ENCODE measurements at places on chromosomes 4 and X. TPM values are rescaled to one million over a fixed set of nuclear protein-coding genes. Genes with fewer than 3 reads are reported as not detected.

Gene OTUD6A
- not detected for total RNA-seq

Gene OTC
- 0.63 TPM for total RNA-seq

Gene NPY1R
- total RNA-seq: 5.1 TPM

Gene BMP3
- total RNA-seq: 19.1 TPM

Gene CTAG1B
- not detected for total RNA-seq

Gene TRIM75
- not detected for total RNA-seq

Gene RTL3
- 0.95 TPM for total RNA-seq

Gene XG
- total RNA-seq: 0.58 TPM

Gene WNK3
- total RNA-seq: 8.7 TPM

Gene GAGE12J
- not detected for total RNA-seq

Gene PAK3
- 6.9 TPM for total RNA-seq

Gene FAM9C
- total RNA-seq: 0.05 TPM

Gene CFI
- 52.0 TPM for total RNA-seq

Gene GLOD5
- not detected for total RNA-seq

Gene CRLF2
- total RNA-seq: 0.48 TPM

Gene SPANXN4
- not detected for total RNA-seq

Gene CXCL3
- not detected for total RNA-seq

Gene MAGEA12
- not detected for total RNA-seq

Gene ADRA2C
- total RNA-seq: 1.1 TPM

Gene EFNB1
- total RNA-seq: 30.5 TPM

Gene ITGB1BP2
- total RNA-seq: 19.6 TPM

Gene XPNPEP2
- 4.7 TPM for total RNA-seq

Gene CDS1
- total RNA-seq: 5.3 TPM

Gene RPA4
- total RNA-seq: 4.5 TPM

Gene ATP1B4
- 9.9 TPM for total RNA-seq

Gene HAND2
- total RNA-seq: 14.5 TPM

Gene UGT2B17
- total RNA-seq: not detected

Gene GAB3
- 8.0 TPM for total RNA-seq

Gene PFKFB1
- total RNA-seq: 0.16 TPM

Gene SPANXC
- total RNA-seq: not detected

Gene TMPRSS11E
- 34.7 TPM for total RNA-seq

Gene USP26
- total RNA-seq: not detected

Gene SLC4A4
- 11.7 TPM for total RNA-seq

Gene ATP8A1
- 59.2 TPM for total RNA-seq

Gene CLDN34
- 0.32 TPM for total RNA-seq

Gene FAM47E
- total RNA-seq: 4.0 TPM

Gene SORBS2
- total RNA-seq: 83.4 TPM

Gene PRKG2
- total RNA-seq: 2.1 TPM

Gene PNMA6F
- not detected for total RNA-seq

Gene TMEM35A
- total RNA-seq: 8.0 TPM

Gene TMEM144
- total RNA-seq: 30.3 TPM

Gene MAGEC2
- not detected for total RNA-seq

Gene FAM149A
- 17.4 TPM for total RNA-seq

Gene TACR3
- 7.3 TPM for total RNA-seq

Gene SHROOM3
- total RNA-seq: 11.7 TPM

Gene DDX53
- total RNA-seq: not detected

Gene CXCL8
- 1.1 TPM for total RNA-seq

Gene RBM46
- not detected for total RNA-seq

Gene GPC4
- total RNA-seq: 16.9 TPM

Gene FRMD7
- 0.48 TPM for total RNA-seq
